ENCODE measurements at places on chromosomes 7 and 10. TPM values are rescaled to one million over a fixed set of nuclear protein-coding genes. Genes with fewer than 3 reads are reported as not detected.
A peak's percentile ranks its signal among the peaks of the same experiment; 100 is the strongest.

DNA sequence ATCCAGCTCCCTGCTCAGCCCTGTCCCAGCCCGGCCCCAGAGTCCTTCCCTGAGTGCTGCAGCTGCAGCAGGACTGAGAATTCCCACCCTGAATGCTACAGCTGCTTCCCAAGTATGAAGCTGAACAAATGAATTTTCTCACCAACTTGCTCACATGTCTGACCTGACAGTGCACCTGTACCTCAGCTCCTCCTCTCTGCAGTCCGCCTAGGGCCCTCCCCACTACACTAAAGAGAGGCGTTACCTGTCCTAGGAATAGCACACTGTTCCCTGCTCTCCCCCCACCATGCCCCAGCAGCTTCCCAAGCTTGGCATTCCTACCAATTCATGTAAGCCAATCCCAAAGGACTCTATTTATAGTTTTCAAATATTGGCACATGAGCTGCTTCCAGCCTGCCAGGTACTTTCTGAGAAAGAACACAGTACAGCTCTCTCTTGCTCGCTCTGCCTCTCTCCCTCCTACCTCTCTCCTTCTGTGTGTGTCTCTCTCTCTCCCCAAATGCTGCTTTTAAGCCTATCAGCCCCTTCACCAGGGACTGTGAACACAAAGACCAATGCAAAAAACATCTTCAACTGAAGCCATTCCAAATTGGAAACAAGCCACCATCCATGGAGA, 400.1 kb downstream of the TNS3 start:
- H3K27me3 ChIP-seq = no peaks in the 10 kb centered on the region
- DNase-seq = no peak
- no peaks in the 10 kb centered on the region for H3K36me3 ChIP-seq
- H3K27ac ChIP-seq = no peak overlapping the region
- no peaks in the 10 kb centered on the region for H3K4me1 ChIP-seq

DNA sequence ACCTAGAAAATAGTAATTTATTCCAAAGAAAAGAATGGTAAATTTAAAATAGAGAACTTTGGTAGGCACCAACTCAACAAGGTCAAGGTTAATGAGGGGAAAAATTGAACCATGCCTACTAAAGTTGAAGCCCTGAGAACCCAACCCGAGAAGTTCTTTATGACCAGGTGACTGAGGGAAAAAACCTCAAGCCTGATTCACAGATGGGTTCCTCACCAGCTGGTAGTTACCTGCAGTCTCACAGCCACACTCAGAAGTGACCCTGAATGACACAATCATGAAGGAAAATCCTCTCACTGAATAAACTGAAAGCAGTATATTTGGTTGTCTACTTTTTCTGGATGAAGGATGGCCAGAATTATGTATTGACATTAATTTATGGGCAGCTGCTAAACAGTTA, 7.0 kb downstream of the C10orf67 start:
- H3K27ac ChIP-seq = no peak overlapping the region
- DNase-seq = no peak
- H3K4me3 ChIP-seq = no peak overlapping the region
- H3K4me1 ChIP-seq = peaks cover 8% of the 10 kb centered on the region
- H3K27me3 ChIP-seq = no peaks in the 10 kb centered on the region

DNA sequence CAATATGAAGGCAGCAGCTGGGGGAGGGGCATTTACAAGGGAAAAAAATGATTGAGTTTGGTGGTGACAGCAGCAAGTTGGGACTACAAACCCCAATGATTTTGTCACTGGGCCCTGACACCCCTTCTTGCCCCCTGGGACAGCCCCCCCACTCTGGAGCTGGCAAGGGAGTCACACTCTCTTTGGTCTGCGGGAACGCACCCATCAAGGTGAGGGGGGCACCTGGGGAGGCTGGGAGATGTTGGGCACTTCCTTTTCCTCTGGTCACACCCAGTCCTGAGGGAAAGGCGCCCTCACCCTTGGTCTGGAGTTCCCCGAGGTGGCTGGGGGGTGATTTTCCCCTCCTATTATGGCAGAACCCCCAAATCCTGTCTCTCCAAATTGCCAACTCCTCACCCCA, 24.4 kb downstream of the EPHB4 start:
- H3K27ac ChIP-seq = peak overlapping the region; percentile 38
- H3K27me3 ChIP-seq = no peaks in the 10 kb centered on the region
- no peak for DNase-seq
- H3K36me3 ChIP-seq = no peaks in the 10 kb centered on the region
- no peaks in the 10 kb centered on the region for H3K4me1 ChIP-seq
- H3K4me3 ChIP-seq = no peak overlapping the region

DNA sequence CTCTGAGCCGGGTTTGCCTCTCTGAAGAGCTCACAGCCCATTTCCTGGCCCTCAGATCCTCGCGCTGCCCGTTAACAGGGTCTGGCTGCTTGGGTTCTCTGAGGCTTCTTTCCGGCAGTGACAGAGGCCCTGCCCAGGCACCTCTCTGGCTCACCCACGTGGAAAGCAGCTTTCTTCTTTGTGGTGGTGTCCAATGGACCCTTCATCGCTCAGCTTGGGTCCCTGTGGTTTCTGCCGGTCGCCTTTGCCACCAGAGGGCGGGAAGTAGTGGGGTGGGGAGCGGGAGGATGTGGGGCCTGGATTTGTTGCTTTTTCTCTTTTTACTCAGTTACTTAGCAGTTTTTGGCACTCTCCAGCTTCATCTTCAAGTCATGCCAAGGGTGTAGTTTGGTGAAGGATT, 15.6 kb upstream of the JAKMIP3 start:
- H3K27me3 ChIP-seq = no peaks in the 10 kb centered on the region
- H3K4me1 ChIP-seq = no peaks in the 10 kb centered on the region
- no peak overlapping the region for H3K4me3 ChIP-seq
- no peak for DNase-seq

DNA sequence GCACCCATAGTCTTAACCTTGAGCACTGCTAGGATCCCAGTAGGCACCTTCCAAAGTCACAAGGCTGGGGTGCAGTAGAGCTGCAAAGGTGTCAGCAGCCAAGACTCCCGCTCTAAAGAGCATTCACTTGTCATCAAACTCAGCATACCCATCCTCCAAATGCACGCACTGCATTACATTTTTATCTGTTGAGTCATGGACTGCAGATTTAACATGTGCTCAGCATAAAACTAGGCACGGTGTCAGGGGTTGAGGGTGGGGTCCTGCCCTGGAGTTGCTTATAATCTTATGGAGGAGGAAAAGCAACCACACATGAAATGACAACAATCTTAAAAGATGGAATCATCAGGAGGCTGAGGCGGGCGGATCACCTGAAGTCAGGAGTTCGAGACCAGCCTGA, 102.6 kb downstream of the PARP12 start:
- no peaks in the 10 kb centered on the region for H3K27me3 ChIP-seq
- H3K4me3 ChIP-seq = no peak overlapping the region
- no peak overlapping the region for H3K27ac ChIP-seq
- DNase-seq = no peak
- no peaks in the 10 kb centered on the region for H3K4me1 ChIP-seq
- H3K36me3 ChIP-seq = no peaks in the 10 kb centered on the region

DNA sequence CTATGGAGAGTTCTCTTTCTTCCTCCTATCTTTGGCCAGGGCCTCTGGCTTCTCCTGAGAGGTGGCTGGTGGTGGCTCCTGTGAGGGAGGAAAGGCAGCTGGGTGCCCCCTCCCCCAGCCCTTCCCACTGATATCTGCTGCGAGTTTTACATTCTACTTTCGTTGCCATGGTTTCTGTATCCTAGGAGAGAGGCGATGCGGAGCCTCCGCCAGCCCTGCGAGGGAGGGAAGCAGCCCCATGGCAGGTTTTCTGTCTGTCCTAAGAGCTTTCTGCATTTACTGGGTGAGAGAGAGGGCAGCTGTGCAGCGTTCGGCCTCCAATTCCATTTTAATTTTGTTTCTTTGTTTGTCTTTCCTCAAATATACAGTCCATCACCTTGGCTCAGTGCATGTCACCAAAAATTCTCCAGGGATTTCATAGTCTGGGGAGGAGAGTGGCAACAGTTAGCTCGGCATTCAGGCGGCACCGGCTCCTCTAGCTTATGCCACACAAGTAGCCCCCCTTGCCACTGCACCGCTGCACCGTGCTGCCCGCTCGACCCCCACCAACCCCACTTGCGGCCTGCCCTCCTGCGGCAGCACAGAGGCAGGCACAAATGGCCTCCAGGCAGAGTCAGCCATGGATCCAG, 20.4 kb downstream of the DNAJB12 start:
- peak overlapping the region; percentile 25 for H3K27ac ChIP-seq
- no peak for DNase-seq
- peak overlapping the region; percentile 14 for H3K4me3 ChIP-seq

DNA sequence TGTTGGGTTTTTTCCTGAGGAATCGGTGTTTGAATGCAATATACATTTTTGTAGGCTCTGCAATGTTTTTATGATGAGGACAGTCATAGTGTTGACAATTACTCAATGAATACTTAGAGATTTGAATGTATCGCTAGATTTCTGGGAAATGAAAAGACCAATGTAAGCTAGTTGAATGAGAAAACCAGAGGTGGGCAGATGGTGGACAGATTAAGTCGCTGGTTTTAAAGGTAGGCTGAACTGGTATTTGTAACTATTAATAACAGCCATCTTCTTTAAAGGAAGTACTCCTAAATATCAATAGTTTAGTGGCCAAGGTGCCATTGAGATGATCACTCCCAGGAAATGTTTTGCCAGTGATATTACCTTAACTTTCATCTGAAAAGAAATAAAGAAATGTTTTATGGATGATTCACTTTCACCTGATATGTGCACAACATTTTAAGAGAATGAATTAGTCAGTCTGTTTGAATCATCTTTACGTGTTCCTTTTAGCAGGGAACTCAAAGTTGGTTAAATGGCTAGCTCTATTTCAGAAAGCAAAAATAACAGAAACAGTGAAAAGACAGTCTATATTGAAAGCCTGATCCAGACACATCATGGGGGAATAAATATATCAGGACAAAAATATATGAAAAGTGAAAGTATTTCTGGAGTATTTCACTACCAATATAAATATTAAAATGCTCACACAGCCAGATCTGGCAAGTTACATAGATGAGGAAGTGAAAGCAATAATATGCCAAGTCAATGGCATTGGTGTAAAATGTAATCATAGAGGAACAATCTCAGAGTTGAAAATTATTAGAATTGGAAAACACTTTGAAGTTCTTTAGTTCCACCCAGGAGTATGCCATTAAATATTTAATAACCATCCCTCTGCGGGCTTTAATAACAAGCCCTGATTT, 20.7 kb downstream of the MET start:
- H3K4me1 ChIP-seq = no peaks in the 10 kb centered on the region
- no peaks in the 10 kb centered on the region for H3K27me3 ChIP-seq
- no peak for DNase-seq

Gene GATA3
- total RNA-seq = 48.9 TPM

GRCh38 chr10:11759347-11759746, 17.2 kb downstream of the ECHDC3 start:
- no peaks in the 10 kb centered on the region for H3K36me3 ChIP-seq
- no peak for DNase-seq
- H3K27me3 ChIP-seq = no peaks in the 10 kb centered on the region
- H3K27ac ChIP-seq = no peak overlapping the region
- no peaks in the 10 kb centered on the region for H3K4me1 ChIP-seq

GRCh38 chr7:52825611-52826010, 209.8 kb upstream of the POM121L12 start:
- H3K27ac ChIP-seq = no peak overlapping the region
- H3K27me3 ChIP-seq = no peaks in the 10 kb centered on the region
- no peak overlapping the region for H3K4me3 ChIP-seq
- H3K36me3 ChIP-seq = no peaks in the 10 kb centered on the region
- no peak for DNase-seq

DNA sequence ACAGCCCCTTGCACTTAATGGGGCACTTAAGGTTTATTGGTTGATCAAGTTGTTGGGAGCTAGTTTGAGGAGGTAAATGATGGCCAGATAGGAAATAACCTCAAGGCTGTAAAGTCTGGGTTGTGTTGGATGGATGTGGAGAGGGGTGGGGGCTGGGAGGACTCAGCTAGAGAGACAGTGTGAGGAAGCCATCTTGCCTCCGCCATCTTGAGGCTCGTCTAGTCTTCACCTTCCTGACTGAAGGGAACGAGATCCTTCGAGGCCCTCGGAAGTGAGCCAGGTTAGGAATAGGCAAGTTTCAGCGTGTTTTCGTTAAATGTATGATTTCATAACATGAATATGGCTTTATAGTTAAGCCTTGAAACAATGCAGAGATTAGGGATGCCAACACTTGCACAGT, 5.5 kb downstream of the GALNT17 start:
- H3K27me3 ChIP-seq = no peaks in the 10 kb centered on the region
- H3K36me3 ChIP-seq = no peaks in the 10 kb centered on the region
- no peak for DNase-seq
- no peak overlapping the region for H3K4me3 ChIP-seq
- H3K27ac ChIP-seq = no peak overlapping the region

- H3K27me3 ChIP-seq = no peaks in the 10 kb centered on the region
- H3K4me3 ChIP-seq = no peak overlapping the region
- H3K27ac ChIP-seq = no peak overlapping the region
- DNase-seq = no peak
- no peaks in the 10 kb centered on the region for H3K4me1 ChIP-seq
These were observed 22.5 kb upstream of the MYL7 start for GRCh38 chr7:44163591-44163990.

DNA sequence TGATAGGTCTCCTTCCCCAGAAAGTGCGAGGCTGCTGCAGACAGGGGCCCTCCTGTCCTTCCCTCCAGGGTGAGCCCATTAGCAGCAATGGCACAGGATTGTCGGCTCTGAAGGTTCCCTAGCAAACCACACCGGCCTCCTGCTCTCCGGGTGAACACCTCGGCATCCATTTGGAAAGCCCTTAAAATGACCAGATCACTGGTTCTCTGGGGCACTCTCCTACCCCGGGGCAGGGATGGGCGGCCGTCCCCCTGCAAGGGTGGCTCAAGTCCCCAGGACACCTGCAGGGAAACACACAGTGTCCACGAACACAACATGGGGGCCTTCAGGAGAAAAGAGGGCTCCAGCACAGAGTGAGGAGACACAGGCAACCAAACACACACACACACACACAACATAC, 459.1 kb downstream of the PTPRN2 start:
- no peak for DNase-seq
- H3K4me3 ChIP-seq = no peak overlapping the region
- H3K36me3 ChIP-seq = no peaks in the 10 kb centered on the region
- no peaks in the 10 kb centered on the region for H3K27me3 ChIP-seq
- H3K27ac ChIP-seq = no peak overlapping the region

DNA sequence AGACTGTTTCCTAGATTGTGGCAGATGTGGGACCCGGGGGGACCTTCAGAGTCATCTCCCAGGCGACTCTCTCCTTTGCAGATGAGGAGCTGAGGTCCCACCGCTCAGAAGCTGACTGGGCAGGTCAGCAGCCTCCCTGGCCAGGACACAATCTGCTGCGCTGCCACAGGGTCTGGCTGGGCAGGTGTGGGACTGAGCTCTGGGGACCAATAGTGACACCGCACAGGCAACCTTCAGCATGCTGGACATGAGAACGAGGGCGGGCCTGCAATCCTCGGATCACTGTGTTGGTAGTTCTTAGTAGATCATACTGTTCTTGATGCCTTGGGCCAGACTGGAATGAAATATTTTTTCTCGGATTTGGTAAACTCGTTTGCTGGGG, 20.5 kb upstream of the CRYGN start:
- DNase-seq = no peak
- H3K4me1 ChIP-seq = no peaks in the 10 kb centered on the region
- H3K27me3 ChIP-seq = no peaks in the 10 kb centered on the region
- H3K4me3 ChIP-seq = no peak overlapping the region
- H3K36me3 ChIP-seq = peaks cover 1% of the 10 kb centered on the region
- no peak overlapping the region for H3K27ac ChIP-seq

Gene OPN4
- not detected for total RNA-seq

- no peaks in the 10 kb centered on the region for H3K36me3 ChIP-seq
- no peak overlapping the region for H3K4me3 ChIP-seq
- no peak overlapping the region for H3K27ac ChIP-seq
- no peak for DNase-seq
These were observed 14.8 kb downstream of the NPS start for GRCh38 chr10:127563718-127564553.

Gene ZNF239
- 1.4 TPM for total RNA-seq

Gene ANKRD2
- not detected for total RNA-seq

Measured in CD8-positive, alpha-beta memory T cell (primary cell).